ENCODE measurements at places on chromosomes 12 and 14.

GRCh38 chr12:26317942-26318575, 122.7 kb downstream of the SSPN start:
- no peak for DNase-seq

DNA sequence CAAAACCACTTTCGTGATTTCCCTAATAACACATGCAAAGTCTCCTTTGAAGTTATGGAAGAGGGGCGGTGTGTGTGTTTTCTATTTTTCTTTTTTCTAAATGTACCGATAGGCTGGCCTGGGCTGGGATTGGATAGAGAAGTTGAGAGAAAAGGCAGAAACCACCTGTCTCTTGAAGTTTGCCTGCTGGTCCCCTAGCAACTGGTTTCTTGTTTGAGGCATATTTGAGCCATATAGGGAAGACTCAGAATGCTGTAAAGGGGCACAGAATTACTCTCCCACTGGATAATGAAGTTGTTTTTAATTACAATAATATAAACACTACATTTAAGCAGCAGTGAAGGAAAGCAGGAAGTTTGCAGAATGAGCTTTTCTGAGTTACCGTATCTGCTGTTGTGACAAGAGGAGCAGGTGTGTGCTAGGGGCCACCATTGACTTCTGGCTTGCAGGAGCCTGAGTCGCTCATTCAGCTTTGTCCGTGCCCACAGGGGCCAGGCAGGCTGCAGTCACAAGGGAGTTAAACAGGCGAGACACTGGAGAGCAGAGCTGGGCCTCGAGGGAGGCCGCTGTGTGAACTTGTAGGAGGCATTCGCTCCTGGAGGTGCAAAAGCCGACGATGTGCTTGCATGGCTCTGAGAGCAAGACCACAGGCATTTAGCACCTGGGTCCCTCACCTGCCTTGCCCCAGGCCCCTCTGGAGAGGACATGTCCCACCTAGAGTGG, 173.8 kb upstream of the RGS6 start:
- DNase-seq = no peak

DNA sequence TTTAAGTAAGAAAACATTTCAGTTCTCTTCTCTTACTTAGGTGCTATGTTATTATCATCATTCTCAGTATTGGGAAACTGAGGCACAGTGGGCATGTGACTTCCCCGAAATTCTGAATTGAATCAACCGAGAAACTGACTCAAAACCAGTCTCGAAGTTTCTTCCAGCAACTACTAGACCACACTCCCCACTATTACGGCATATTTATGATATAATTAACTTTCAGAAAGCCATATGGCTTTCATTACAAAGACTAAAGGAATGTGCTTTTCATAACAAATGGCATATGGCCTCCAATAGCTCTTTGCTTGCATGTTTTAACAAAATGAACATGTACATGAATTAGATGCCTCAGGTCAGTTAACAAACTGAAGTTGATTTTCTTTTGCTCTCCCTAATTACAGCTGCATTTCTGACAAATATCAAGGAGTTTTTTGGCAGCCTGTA, 182.9 kb upstream of the SLC38A2 start:
- no peak for DNase-seq

GRCh38 chr12:124518051-124518932, 49.1 kb downstream of the NCOR2 start:
- DNase-seq = no peak

DNA sequence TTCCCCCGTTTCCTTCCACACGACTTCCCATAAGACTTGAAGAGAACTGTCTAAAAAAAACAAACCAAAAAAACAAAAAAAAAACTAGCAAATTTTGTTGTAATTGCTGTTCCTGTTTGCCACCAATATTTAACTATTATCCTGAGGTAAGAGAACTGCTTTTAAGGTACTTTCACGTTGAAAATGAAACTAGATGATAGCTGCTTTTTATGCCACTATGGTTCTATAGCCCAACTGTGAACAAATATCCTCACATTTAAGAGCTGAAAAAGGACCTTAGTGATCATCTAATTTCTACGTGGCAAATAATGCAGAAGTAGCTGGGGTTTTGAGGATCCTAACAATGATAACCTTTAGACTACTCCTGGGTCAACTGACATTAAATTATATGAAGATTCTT, 98.6 kb downstream of the TAOK3 start:
- DNase-seq = peak; percentile 24

GRCh38 chr14:75604979-75605851, 26.8 kb downstream of the FLVCR2 start:
- DNase-seq = no peak

All from GM20000 (cell line).